ENCODE measurements at places on chromosomes 2 and 18.
A peak's percentile ranks its signal among the peaks of the same experiment; 100 is the strongest.

DNA sequence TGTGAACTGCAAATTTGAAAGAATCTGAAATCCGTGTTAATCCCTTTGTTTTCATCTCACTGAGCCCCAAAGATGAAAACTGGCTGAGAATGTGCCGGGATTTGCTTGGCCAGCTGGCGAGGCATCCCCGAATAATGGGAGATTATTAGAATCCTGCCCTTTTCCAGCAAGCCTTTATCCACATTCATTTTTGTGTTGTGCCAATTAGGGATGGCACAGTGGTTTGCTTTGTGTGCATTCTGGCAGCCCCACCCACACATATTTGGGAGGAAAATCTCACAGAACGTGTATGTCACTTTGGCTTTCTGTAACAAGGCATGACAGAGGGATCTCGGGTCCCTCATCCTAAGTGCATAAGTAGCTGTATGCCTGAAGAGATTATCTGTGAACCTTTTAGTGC is 405.8 kb upstream of the FAM98A start:
- DNase-seq: no peak

DNA sequence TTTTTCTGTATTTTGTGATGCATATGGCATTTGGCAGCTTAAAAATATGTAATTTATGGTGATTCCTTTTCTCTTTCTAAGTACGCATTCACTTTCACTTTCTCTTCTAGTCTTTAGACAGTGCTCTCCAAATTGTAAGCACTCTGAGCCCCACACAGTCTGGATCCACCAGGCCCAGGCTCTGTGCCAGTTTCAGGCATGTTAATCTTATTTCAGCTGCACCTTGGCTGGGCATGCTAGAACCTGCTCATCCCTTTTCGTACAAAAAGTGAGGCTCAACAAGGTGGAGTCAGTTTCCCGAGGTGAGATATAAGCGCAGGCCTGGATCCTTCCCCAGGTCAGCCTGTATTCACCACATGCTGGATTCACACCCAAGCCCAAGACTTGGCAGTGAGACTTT is 203.9 kb downstream of the MTX2 start:
- peak; percentile 53 for DNase-seq

GRCh38 chr2:168490015-168490874 is 34.2 kb downstream of the CERS6 start:
- DNase-seq: no peak

GRCh38 chr18:79769698-79770500 is 27.8 kb upstream of the KCNG2 start:
- no peak for DNase-seq

- peak; percentile 16 for DNase-seq
Observed at GRCh38 chr2:96356889-96357288, 21.3 kb downstream of the NCAPH start.

- DNase-seq: no peak
Observed at GRCh38 chr2:154452471-154452870, 246.0 kb upstream of the KCNJ3 start.

DNA sequence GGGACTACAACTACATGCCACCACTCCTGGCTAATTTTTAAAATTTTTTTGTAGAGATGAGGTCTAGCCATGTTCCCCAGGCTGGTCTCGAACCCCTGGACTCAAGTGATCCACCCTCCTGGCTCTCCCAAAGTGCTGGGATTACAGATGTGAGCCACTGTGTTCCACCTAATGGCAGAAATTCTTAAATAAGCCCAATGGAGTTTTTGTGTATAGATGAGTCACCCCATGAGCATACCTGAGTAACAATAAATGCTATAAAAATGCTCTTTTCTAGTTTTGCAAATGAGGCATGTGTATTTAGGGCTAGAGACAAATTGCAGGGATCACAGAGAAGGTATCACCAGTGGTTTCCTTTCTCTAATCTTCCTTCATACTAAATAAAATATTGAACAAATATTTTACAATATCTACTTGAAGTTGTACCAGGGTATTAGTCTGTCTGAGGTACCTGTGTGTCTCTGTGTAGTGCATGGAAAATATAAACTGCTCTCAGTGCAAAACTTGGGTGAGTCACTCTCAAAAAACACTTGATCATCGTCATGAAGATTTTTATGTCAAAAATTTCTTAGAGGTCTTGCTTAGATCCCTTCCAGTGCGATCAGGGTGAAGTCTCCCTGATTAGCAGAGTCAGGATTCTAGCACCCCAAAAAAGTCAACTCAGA is 337.1 kb upstream of the MMADHC start:
- no peak for DNase-seq

DNA sequence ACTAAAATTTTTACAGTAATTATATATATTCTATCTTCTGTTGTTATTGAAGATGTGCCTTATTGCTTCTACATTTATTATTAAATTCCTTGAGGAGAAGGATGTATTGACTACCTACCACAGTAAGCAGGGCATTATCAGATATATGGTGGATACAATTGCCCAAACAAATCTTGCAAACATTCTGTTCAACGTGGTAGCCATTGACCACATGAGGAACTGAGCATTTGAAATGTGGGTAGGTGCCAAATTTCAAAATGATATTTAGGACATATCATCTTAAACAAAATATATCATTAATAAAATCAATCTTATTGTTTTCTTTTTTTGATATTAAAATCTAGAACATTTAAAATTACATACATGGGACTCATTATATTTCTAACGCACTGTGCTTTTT is 11.1 kb downstream of the SCN3A start:
- no peak for DNase-seq

- no peak for DNase-seq
Observed at GRCh38 chr2:111159641-111160040, 38.9 kb downstream of the BCL2L11 start.

DNA sequence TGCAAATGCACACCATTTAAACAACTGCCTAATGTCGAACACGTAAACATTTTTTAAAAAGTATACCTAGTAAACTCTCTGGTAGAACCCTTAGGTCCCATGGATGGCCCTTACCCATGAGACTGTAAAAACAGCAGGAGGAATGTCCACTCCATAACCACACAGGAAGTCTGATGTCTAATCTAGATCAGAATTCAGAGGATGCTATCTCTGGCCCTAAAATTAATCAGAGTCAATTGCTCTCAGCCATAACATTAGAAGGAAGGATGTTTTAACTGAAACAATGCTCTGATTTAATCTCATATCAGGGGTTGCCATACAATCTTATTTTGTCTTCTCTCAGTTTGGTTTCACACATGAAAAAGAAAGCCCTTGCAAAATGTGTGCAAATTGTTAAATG is 416.3 kb upstream of the PIK3C3 start:
- DNase-seq: no peak

DNA sequence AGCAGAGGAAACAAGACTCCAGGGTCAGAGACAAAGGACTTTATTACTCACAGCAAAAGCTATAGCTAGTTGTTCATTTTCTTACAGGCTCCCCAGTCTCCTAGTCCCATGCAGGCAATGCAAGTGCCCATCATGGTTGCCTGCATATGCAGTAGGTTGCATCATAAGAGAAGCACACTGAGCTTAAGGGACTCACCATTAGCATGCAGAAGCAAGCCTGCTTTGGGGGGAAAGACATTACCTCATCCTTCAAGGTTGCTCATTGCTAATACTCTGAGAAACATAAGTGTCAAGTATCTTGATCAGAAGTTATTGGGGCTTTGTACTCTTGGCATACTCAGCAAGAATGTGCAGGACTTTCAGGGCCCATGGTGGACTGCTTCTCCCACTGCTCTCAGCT is 114.6 kb upstream of the CCDC68 start:
- no peak for DNase-seq

GRCh38 chr18:46046126-46046525 is 25.9 kb downstream of the PSTPIP2 start:
- DNase-seq: no peak

DNA sequence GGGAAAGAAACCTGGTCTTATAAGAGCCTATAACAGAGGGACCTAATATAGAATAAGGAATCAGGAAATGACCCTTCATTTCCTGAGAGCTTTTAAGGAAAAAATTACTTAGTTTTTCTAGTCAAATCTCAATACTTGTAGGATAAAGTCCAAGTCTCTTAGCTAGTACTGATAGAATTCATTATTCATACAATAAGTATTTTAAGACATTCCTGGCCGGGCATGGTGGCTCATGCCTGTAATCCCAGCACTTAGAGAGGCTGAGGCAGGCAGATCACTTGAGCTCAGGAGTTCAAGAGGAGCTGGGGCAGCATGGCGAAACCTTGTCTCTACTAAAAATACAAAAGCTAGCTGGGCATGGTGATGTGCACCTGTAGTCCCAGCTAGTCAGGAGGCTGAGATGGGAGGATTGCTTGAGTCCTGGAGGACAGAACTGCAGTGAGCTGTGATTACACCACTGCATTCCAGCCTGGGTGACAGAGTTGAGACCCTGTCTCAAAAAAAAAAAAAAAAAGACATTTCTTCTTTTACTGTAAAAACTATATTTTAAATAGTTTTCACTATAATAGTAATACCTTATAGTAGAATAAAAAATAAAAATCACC is 3.2 kb downstream of the RAB3GAP1 start:
- DNase-seq: no peak

Data from lung (tissue), 17 donors.